ENCODE measurements at places on chromosomes 2 and 18. TPM values are rescaled to one million over a fixed set of nuclear protein-coding genes. Genes with fewer than 3 reads are reported as not detected.

The MSTN gene
- 0.73 TPM for total RNA-seq

The BBS5 gene
- total RNA-seq, result 5.8 TPM

The CABLES1 gene
- 8.5 TPM for total RNA-seq

The ING5 gene
- 14.7 TPM for total RNA-seq

The ARHGAP25 gene
- 1.3 TPM for total RNA-seq

The NTSR2 gene
- total RNA-seq, result not detected

The CNGA3 gene
- total RNA-seq, result 0.12 TPM

The SLC5A7 gene
- total RNA-seq, result not detected

The FAP gene
- total RNA-seq, result 195 TPM

The ASXL3 gene
- 1.6 TPM for total RNA-seq

The PLCL1 gene
- 1.6 TPM for total RNA-seq

The MGAT5 gene
- 34.4 TPM for total RNA-seq

The MAP3K19 gene
- total RNA-seq, result not detected

The PIEZO2 gene
- 49.3 TPM for total RNA-seq

The LAMA1 gene
- total RNA-seq, result 1.9 TPM

All from hair follicle dermal papilla cell (primary cell).